SK-N-SH treated with all-trans-retinoic acid at 6 μM for 48 hours (cell line): ENCODE measurements at places on chromosomes 3 and 15.

GRCh38 chr3:54157860-54158259 is 35.5 kb downstream of the CACNA2D3 start:
- no peak for ATAC-seq

GRCh38 chr15:61084944-61085367 is 144.1 kb downstream of the RORA start:
- peak; percentile 74 for ATAC-seq

GRCh38 chr3:150391161-150391560 is 16.9 kb upstream of the TSC22D2 start:
- no peak for ATAC-seq

DNA sequence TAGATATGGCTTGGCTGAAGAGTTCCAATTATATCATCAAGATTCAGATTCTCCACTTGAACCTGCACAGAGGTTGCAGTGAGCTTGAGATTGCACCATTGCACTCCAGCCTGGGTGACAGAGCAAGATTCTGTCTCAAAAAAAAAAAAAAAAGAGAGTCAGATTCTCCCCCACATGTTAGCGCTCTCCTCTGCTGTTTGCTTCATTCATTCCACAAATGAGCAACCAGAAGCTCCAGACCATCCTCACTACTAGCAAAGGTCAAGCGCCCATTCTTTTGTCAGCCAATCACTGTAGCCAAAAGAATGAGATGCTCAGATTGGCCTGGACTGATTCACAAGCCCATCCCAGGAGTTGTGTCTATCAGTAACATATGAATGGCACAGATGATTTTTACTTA is 28.4 kb upstream of the TCF12 start:
- ATAC-seq = no peak

GRCh38 chr15:98943051-98943508 is 64.5 kb downstream of the PGPEP1L start:
- peak; percentile 39 for ATAC-seq

DNA sequence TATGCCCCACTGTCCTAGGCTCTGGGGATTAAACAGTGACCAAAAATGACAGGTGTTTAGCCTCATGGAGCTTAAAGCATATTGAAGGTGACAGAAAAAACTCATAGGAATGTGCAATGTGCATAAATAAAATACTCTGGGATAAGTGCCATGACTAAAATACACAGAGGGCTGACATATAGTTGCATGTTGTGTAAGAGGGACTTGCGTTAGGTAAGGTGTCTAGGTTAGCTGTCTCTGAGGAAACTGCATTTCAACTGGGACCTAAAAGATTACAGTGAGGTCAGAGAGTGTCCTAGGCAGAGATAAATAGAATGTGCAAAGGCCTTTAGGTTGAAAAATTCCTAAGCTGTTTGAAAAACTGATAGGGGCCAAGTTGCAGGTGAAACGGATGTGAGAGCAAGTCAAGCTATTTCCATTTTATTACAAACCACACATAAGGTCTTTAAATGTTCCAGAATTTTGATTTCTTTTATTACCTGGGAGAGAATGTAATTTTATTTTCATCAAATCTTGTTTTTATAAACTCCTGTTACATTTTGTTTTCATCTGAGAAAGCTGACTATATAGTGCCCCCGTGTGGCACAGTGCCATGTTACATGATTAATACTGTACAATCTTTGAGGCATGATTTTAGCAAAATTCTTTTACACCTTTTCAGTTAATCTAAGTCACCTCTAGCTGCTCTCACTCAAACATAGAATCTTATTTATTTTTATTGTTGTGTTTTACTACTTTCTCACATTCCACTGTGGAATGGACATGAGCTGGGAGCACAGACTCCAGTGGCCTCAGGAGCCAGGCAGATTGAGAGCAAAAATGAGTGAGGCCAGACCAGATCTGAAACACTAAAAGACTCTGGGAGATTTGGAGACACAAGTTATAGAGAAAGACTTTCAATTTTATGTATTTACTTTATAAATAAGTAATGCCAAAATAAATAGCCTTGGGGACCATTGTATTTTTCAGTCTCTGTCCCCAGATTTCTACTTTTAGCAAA is 259.6 kb upstream of the ZNF717 start:
- ATAC-seq = no peak

DNA sequence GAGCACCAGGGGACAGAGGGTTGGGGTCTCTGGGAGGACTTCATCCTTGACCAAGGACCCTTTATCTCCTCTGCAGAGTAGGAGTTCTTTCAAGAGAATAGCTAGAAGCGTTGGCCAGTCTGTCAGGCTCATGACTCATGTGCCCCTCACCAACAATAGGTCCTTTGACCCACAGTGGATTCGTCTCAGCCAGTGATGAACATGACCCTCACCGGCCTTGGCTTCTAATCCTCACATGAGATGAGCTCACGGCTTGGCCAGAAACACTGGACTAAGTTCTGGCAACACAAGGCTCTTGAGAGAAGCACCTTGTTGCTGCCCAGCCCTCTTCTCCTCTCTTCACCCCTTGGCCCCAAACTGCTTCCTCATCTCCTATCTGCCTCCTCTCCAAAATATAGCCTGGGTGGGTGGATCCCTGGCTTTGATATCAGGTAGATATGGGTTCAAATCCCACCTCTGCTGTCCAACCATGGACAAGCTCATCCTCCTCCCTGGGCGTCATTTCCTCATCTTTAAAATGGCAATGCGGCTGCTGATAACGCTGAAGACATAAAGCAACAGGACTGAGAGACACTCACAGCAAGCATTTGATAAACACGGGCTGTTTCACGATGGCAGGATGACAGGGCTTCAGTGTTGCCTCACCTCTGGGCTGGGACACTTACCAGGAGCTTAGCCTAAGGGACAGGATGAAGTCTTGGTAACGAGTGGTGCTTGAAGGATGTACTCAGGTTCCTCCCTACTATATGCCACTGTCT is 446.7 kb upstream of the PROK2 start:
- no peak for ATAC-seq

GRCh38 chr3:61562042-61562720 is 810 bp downstream of the PTPRG start:
- peak; percentile 2; the same call in 1 of the 3 replicates for ATAC-seq

DNA sequence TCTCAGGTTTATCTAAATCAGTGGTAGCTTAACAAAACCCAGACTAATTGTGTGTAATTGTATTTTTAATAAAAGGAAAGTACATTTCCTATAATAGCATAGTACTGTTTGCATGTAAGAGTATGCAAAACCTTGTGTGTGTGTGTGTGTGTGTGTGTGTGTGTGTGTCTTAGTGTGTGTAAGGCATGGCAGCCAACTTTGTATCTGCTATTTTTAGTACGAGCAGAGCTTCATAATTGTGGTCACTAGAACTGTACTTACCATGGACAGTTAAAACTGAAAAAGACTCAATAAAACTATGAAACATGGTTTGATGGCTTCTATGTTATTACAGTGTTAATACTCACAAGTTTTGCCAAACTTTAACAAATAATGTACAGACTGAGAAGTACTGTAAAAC is 6.2 kb downstream of the P2RY1 start:
- no peak for ATAC-seq

DNA sequence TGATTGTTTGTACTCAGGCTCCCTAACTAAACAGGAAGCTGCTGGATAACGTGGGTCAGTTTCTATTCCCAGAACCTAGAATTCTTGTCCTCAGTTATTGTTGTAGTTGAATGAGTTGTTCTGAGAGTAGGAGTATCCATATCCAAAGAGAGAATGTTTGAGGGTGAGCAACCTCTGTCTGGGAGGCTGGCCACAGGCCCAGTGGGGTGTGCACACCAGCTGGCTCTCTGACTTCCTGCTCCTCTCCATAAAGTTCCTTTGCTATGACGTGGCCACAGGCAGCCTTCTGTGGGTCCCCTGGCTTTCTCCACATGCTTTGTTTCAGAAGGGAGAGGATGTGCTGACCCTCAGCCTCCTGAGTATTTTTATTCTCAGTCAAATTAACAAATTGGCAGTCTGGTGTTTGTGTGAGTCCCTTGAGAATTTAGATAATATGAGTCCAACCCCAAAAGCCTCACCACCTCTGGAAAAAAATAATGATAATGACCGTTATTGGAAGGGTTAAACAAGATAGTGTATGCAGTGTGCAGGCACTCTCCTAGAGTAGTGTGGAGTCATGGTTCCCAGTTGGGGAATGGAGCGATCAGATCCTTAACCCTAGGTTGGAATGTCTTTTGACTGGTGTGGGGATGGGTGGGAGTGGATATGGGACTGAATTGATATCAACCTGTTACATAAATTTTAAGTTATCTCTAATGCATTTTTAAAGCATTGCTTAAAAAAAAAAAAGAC is 47.6 kb upstream of the MED12L start:
- peak; percentile 80 for ATAC-seq

DNA sequence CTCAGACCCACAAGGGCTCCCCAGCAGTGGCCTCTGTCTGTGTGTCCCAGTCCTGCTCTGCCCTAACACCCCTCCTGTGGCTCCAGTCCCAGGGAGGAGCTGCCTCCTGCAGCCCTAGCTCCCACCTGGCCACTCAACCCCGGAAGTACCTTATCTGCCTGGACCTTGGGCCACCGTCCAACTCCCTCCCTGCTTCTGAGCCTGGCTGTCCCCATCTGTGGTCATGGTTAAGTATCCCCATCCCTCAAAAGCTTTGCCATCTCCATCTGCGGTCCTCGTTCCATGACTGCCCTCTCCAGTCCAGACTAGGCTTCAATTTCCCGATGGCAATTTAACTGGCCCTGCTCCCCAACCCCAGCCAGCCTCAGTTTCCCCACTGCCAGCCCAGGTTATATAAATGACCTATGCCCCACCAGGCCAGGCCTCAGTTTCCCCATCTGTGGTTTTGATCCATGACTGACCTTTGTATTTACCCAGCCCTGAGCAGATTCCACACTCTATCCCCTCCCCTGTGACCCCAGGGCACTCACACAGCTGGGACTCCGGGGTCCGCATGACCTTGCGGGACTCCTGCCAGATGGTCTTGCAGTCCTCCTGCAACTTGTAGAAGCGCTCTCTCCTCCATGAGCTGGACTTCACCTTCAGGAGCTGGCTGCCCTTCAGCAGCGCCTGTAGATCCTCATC is 9.6 kb downstream of the PLCD1 start:
- ATAC-seq = no peak

DNA sequence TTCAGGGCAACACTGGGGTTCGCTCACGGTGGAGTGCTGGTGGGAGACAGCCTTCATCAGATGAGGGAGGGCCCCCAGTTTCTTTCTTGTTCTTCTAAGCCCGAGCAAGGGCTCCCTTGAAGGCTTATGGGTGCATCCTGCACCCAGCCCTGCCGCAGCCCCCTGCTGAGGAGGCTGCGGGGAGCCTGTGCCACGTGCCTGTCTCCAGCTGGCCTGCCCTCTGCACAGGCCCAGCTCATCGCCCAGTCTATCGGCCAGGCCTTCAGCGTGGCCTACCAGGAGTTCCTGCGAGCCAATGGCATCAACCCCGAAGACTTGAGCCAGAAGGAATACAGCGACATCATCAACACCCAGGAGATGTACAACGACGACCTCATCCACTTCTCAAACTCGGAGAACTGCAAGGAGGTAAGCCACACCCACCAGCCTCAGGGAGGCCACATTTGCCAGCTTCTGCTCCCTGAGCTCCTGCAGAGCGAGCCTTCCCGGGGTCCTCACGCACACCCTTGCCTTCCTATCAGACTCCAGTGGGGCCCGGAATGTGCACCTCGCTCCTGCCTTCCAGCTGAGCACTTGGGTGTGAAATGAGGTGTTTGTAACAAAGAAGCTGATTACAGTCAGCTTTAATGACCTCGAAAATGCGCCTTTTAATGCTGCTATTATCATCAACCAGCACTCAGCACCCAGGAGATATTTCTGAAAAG is 164.3 kb downstream of the NSMCE3 start:
- ATAC-seq = no peak

- ATAC-seq = no peak
These were observed 28.9 kb downstream of the NXPE3 start for GRCh38 chr3:101807888-101808287.

GRCh38 chr3:185400866-185401265 is 37.9 kb downstream of the MAP3K13 start:
- no peak for ATAC-seq

- ATAC-seq = no peak
These were observed 106.1 kb upstream of the FRMD4B start for GRCh38 chr3:69491975-69492374.

GRCh38 chr3:98004721-98005120 is 30.4 kb downstream of the GABRR3 start:
- no peak for ATAC-seq

- ATAC-seq = no peak
These were observed 249.6 kb upstream of the ROBO1 start for GRCh38 chr3:80017369-80017768.

- ATAC-seq = peak; percentile 91
These were observed 10.5 kb upstream of the SH3GL3 start for GRCh38 chr15:83436513-83437158.

GRCh38 chr15:88911766-88912118 is 1.4 kb downstream of the MFGE8 start:
- peak; percentile 9; the same call in 1 of the 3 replicates for ATAC-seq

DNA sequence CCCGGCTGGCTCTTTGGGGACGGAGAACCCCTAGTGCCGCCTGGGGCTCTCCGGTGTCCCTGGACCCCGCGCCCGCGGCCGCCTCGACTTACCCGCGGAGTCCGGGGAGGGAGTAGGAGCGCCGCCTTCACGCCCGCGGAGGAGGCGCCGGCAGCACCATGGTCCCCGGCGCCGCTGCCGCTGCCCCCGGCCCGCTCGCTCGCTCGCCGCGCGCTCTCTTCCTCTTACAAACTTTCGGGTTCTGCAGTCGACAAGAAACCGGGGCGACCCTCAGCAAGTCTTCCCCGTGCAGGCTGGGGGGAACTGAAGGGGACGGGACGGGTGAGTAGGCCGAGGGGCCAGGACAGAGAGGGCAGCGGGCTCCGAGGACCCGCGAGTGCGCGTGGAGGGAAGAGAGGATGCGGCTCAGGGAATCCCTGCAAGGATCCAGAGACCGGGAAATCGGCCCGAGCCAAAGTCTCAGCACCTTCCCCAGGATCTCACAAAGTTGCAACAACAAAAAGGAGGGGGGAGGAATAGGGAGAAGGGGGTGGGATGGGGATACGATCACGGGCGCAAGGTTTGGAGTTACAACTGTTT is 2.0 kb downstream of the FOXP1 start:
- ATAC-seq = peak; percentile 22

DNA sequence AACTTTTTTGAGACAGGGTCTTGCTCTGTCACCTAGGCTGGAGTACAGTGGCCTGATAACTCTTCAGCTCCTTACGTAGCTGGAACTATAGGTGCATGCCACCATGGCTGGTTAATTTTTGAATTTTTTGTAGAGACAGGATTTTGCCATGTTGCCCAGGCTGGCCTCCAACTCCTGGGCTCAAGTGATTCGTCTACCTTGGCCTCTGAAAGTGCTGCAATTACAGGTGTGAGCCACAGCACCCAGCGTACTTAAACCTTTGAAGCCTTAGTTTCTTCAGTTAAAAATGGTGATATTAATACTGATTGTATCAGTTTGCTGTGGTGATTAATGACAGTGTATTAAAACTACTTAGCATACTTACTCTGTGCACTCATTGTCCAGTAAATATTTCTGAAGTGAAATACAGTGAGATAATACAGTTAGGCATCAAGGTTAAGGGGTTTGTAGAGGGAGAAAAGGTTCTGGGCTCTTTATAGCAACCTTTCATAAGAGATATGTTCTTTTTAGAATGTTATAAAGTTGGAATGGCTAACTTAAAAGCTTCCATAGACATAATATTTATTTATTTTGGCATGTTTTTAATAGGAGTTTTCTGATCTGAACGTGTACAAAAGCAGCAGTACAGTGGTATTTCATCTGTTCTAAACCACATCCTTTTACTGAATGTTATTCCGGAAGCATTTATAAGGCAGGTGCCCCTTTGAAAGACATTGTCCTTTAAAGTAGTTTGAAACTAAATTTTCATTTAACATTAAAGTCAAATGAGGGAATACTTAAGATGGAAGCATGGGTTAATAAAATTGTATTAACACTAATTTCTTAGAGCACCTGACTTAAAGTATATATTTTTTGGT is 23.6 kb downstream of the NCK1 start:
- ATAC-seq = no peak
